D341Med (cell line): ENCODE measurements at places on chromosomes 7 and 10.

GRCh38 chr7:14583518-14583917 is 319.0 kb downstream of the DGKB start:
- DNase-seq = no peak

- no peak for DNase-seq
Measured at GRCh38 chr7:561631-562373, 42.2 kb upstream of the PDGFA start.

GRCh38 chr7:23698822-23699221 is 11.2 kb upstream of the STK31 start:
- no peak for DNase-seq

- no peak for DNase-seq
Measured at GRCh38 chr7:85341973-85342372, 155.1 kb upstream of the SEMA3D start.

GRCh38 chr7:74290553-74290950 is 1.3 kb downstream of the CLIP2 start:
- DNase-seq = no peak

DNA sequence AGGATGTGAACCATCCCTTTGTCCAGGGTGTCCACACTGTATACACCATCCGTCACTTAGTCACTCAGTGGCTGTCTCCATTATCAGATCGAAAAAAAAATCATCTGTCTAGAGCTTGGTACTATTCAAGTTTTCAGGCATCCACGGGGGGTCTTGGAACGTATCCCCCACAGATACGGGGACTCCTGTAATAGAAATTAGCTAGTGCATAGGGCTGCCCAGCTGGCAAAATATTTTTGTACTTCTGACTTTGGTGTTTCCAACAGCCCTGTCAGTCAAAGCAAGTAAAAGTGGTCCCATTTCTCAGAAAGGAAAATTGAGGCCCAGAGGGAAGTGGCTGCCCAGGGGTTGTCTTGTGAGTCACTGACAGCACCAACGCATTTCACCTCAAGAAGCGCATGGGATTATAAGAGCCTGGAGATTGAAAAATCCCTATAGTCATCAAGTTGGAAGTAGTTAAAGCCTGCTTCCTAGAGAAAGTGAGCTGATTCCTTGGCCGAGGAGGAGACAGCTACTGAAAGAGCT is 52.1 kb upstream of the SLC29A3 start:
- no peak for DNase-seq

DNA sequence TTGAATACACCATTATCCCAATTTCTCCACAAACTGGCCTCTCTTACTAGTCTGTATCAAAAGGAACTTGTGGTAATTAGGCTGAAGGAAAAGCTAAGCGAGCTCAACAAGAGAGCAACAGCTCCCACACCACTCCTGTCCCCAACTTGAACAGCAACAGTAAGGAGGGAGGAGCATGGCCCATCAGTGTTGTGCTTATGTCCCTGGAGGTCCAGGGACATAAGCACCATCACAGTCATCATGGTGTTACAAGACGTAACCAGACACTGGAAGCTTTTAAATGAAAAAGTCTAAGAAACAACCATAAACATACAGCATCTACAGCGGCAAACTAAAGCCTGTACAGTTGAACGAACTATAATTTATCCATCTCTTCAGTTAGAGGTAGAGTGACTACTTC is 989 bp downstream of the ERLIN1 start:
- peak; percentile 30 for DNase-seq

- DNase-seq = no peak
Measured at GRCh38 chr10:60566096-60566495, 176.4 kb upstream of the ANK3 start.

DNA sequence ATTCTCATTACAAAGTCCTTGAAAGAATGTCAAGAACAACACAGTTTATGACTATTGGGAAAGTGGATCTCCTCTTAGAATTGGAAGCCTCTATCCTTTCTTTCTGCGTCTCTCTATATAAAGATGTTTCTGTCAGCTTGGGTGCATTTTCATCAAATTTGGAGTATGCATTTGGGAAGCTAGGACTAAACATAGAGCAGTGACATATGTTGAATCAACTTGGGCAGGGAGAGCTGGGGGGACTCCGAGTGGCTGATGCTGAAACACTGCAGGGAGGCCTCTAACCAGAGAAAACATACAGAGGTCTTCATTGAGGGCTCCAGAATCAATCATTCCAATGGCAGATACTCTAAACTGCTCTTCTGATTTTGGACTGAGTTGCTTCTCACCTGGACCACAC is 147.4 kb downstream of the PDE1C start:
- no peak for DNase-seq

DNA sequence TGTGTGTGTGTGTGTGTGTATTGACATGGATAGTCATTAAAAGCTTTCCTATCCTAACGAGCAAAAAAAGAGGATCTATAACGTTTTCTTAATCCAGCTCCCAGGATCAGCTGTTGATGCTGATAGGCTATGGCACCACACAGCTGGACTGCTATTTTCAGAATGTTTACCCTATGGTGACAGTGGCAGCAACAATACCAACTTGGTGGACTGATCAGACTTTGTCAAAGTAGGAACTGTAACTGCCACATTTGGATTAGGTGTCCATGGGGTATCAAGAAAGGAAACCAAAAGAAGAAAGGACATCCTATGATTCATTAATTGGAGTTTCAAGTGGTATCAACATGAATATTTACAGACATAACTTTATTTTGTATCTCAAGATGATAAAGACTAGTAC is 2.7 kb upstream of the CLEC5A start:
- DNase-seq = no peak

- DNase-seq = no peak
Measured at GRCh38 chr7:137295739-137296324, 47.7 kb downstream of the PTN start.

DNA sequence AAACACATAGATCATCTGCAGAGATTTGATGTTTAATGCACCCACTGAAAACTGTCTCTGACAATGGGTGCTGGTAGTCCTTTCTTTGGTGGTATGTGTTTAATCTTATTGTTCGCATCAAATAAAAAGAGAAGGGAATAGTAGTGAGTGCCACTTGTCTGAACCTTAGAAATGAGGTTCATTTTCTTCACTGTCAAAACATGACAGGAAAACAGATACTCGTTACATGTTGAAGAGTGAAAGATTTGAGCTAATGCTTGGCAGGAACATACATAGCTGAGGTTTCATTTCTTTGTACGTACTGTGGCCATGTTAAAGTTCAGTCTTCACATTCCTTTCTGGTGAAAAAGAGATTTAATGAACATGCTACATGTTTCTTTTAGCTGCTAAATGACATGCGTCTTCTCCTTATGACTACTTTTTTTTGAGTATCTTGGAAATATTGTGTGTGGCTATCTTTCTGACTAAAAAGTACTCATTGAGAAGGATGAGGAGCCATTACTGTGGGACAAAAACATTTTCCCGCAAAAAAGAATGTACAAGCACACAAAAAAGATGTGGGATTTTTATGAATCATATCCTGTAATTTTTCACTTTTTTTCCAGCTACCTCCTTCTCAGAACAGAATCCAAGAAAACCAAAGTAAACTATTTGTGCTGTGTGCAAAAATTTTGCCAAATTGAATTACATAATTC is 108.0 kb downstream of the TWIST1 start:
- no peak for DNase-seq

DNA sequence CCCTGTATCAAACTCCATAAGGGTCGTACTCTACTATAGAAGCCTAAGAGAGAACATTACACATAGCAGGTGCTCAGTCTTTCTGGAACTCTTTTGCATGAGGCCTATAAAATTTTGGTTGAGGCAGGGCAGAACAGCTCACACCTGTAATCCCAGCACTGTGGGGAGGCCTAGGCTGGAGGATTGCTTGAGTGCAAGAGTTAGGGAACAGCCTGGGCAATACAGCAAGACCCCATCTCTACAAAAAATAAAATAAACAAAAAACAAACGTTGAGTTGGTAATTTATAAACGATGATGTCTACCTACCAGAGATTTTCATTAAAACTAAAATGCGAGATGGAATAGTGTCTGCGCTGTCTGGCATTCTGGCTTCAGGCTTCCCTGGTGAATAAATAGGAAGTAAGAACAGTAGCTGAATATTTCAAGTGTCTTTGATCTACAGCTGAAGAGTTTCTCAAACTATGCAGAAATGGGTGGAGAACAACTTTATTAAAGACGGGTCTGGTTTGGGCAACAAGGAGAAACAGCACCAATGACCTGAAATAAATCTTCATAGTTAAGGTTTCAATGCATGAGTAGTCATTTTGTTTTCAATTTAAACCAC is 774 bp downstream of the PON2 start:
- no peak for DNase-seq

- DNase-seq = no peak
Measured at GRCh38 chr7:90266808-90267207, 21.8 kb downstream of the CFAP69 start.

GRCh38 chr7:151963895-151964870 is 7.9 kb downstream of the GALNTL5 start:
- DNase-seq = no peak

DNA sequence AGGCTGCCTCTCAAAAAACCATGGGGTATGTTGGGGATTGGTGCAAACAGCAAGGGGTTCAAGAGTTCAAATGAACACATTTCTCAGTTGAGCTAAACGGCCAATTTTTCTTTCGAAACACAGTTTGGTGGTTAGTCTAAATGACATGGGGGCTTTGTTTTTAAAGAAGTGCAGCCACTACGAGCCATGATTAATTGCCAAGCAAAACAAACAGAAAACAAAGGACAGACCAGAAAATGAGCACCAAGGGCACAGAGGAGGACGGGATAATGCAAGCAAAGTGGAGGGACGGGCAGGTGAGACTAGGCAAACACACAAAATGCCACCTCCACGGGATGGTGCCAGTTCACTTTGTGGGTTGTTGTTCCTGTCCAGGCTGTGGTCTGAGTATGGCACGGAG is 64.5 kb upstream of the PDLIM1 start:
- no peak for DNase-seq

DNA sequence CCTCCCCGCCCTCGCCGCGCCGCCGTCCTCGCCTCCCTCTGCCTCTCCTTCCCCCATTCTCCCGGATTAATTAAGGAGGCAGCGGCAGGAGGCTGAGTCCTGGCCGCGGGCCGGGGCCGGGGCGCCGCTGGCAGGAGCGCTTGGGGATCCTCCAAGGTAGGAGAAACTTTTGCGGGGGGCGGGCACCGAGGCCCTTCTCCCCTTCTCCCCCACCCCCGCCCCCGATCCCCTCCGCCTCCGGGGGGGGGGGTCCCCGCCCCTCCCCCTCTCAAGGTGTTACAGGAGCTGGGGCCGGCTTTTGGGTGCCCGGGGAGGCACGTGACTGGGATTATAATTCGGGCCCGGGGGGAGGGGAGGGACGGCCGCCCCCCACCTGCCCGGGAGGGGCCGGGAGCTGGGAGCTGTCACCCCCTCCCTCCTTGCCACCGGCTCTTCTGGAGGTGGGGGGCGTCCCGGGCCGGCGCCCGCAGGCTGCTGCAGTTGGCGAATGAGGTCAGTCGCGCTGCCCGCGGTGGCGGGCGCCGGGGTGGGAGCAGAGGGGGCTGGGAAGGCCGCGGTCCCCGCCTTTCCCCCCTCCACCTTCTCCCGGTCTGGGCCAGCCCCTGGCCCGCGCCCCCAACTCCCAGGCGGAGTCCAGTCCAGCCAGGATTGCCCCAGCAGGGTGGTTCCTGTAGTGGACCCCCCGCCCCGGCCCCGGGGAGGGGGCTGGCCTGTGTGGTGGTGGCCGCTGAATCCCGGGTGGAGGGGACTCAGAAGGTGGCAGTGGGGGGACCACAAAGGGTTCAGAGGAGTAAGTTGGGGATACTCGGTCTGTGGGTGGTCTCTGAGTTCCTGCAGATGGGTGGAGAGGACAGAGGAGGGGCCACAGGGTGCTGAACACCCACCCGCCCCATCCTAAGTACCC is 567 bp downstream of the GTF2IRD1 start:
- peak; percentile 64 for DNase-seq
